ENCODE measurements at places on chromosomes 11 and 22. TPM values are rescaled to one million over a fixed set of nuclear protein-coding genes. Genes with fewer than 3 reads are reported as not detected.

Gene KDELR3
- 76.3 TPM for total RNA-seq

Gene MRGPRF
- 24.3 TPM for total RNA-seq

Gene C11orf87
- total RNA-seq: not detected

Gene CCDC116
- total RNA-seq: not detected

Gene SPDYC
- not detected for total RNA-seq

Gene LRRC74B
- not detected for total RNA-seq

Gene ATL3
- 71.3 TPM for total RNA-seq

Gene ZNF70
- total RNA-seq: 3.2 TPM

Gene RIMBP3B
- total RNA-seq: 0.09 TPM

Gene CD6
- not detected for total RNA-seq

Gene PATE2
- total RNA-seq: not detected

Gene GVQW3
- 0.47 TPM for total RNA-seq

Gene INSC
- total RNA-seq: 0.17 TPM

Gene DDTL
- 1.2 TPM for total RNA-seq

All from pericardium fibroblast (primary cell).